CD4-positive, alpha-beta T cell treated with Interleukin-15 for 4 hours (primary cell): ENCODE measurements at places on chromosomes 5 and 9.

DNA sequence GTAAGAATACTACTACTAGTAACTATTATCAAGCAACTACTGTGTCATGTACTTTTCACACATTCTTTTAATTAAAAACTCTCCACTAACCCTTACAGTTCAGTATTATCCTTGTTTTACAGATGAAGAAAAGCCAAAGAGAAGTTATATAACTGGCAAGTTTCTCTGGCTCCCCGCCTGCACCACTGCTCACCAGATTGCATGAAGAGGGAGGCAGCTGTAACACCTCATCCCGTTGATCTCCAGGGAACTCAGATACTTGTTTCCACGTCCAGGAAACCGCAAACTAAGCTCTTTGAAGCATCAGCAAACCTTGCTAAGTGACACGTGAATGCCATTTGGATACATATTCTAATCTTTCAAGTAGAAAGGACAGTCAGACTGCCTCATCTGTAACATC lies 70.3 kb downstream of the RIGI start:
- DNase-seq, result no peak

GRCh38 chr5:60535951-60536350 lies 164.0 kb downstream of the DEPDC1B start:
- no peak for DNase-seq

- DNase-seq, result no peak
Observed at GRCh38 chr5:158429564-158429963, 570.6 kb upstream of the CLINT1 start.

GRCh38 chr5:117731446-117731845 lies 1156.8 kb upstream of the SEMA6A start:
- DNase-seq, result no peak

GRCh38 chr9:135692410-135692809 lies 6.9 kb downstream of the SOHLH1 start:
- no peak for DNase-seq

DNA sequence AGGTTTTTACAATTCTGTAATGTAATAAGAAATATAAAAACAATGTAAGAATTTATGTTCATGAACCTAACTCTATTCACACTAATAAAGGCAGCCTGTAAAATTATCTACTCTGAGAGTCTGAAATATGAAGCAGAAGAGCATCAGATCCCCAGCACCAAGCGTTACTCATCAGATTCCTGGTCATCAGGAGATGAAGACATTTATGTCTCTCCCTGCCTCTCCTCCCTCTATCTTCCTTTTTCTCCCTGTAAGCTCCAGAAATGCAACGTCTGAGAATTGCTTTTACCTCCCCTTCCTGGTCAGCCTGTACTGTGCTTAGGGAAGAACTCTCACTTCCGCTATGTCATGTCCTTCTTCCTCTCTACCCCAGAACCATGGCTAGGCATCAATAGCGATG lies 114.4 kb upstream of the SLIT3 start:
- no peak for DNase-seq

- DNase-seq, result peak; percentile 84
Observed at GRCh38 chr9:33458444-33458843, 11.1 kb upstream of the AQP3 start.

DNA sequence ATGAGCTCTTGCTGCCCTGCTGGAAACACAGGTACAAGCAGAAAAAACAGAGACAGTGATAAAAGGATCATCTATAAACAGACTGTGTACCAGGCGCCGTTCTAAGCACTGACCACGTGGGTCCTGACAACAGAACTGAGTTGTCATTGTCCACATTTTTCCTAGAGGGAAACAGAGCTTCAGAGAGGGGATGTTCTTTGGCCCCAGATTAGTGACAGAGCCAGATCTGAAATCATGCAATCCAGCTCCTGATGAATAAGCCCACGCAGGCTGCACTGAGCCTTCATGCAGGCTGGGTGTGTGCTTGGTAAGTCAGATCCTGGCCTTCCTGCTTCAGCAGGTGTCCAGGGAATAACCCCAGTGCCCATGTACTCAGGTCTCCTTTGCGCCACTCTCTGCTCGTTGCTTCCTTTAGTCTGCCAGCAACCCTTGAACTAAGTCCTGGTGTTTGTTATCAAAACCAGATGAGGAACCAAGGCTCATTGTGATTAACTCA lies 22.8 kb upstream of the TCF7 start:
- no peak for DNase-seq

GRCh38 chr5:17316970-17317459 lies 99.6 kb downstream of the BASP1 start:
- no peak for DNase-seq

DNA sequence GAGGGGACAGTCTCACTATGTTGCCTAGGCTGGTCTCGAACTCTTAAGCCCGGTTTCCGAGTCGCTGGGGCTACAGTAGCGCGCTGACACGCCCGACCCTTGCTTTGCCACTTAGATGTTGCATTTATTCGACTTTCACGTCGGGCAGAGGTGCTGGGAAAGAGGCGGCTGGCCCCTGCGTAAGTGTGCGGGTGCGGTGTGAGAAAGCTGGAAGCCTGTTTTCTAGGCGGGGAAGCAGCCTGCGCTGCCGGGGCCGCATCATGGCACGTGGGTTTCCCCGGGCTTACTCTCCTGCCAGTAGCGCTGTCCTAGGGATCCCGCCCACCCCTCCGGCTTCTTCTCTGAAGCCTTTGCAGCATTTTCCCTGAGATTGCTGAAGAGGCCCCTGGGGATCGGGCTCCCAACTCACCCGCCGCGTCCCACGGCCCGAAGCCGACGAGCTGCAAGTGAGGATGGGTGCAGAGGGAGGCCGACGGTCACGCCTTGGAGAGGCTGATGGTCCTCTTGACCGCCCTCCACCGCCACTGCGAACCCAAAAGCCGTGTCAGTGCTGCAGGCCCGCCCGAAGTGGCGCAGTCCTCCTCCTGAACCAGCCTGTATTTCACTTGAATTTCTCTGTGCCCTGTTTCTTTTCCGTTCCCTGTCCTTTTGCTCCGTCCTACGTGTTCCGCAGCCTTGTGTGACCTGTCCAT lies 5.8 kb upstream of the TRIM41 start:
- DNase-seq, result peak; percentile 61

GRCh38 chr5:137901011-137901817 lies 12.0 kb downstream of the PKD2L2 start:
- DNase-seq, result no peak

DNA sequence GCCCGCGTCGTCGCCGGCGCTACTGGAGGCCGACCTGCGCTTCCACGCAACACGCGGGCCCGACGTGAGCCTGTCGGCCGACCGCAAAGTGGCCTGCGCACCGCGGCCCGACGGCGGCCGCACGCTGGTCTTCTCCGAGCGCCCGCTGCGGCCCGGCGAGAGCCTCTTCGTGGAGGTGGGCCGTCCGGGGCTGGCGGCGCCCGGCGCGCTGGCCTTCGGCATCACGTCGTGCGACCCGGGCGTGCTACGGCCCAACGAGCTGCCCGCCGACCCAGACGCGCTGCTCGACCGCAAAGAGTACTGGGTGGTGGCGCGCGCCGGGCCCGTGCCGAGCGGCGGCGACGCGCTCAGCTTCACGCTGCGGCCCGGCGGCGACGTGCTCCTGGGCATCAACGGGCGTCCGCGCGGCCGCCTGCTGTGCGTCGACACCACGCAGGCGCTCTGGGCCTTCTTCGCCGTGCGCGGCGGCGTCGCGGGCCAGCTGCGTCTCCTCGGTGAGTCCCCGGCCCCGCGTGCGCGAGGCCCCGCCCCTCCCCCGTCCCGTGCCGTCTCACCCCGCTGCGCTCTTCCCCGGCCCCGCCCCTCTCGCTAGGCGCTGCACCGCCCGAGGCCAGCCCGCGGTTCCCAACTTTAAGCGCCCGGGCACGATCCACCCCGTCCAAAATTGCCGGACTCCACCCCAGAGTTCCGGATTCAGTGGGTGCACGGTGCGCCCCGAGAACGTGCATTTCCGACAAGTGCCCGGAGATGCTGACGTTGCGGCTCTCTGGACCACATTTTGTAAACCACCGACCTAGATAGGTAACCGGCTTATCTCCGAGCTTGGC lies 42.8 kb downstream of the NEURL1B start:
- DNase-seq, result peak; percentile 67

- no peak for DNase-seq
Observed at GRCh38 chr5:106727071-106727470, 943.7 kb downstream of the EFNA5 start.

DNA sequence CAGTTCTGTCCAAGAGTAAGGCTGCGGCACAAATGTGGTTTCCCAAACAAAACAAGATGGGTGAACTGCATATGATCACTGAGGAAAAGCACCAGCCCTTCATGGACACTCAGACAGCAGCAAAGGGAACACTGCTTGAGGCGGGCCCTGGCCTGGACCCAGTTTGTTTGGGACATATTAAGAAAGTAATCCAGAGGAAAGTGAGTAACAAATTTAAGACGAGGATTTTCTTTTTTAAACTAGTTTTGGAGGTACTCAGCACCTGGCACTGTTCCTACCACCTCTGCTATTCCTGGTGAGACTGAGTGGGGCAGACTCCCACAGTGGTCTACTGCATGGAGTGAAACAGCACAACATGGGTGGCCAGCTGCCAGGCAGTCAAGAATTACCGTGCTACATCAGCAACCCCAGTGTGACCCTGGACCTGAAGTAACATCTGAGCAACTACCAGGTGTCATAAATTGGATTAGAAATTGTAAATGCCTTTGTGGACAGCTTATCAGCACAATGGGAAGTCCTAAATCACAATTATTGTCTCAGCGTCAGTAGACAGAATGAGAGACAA lies 28.5 kb downstream of the P4HA2 start:
- no peak for DNase-seq

- DNase-seq, result no peak
Observed at GRCh38 chr9:133710661-133711427, 27.3 kb downstream of the SARDH start.

- no peak for DNase-seq
Observed at GRCh38 chr9:109966643-109967368, 186.8 kb downstream of the PALM2AKAP2 start.

DNA sequence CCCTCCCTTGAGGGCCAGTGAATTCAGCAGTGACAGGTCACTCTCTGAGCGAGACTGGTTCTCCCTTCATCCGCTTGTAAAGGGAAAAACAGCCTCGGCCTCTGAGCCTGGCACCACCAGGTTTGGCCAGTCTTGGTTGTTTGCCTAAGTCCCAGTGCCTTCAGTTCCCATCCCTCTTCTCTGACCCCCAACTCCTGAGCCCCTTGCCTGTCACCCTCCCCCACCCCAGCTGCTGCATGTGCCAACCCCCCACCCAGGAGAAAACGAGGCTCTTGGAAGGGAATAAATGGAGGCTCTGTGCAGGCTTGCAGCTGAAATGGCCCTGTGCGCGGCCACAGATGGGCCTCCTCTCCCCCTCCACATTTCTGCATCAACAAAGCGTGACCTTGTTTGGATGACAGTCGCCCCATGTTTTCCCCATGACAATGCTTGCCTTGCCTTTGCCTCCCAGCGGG lies 3.1 kb downstream of the URM1 start:
- DNase-seq, result no peak

GRCh38 chr5:88948746-88949600 lies 66.0 kb upstream of the MEF2C start:
- no peak for DNase-seq

DNA sequence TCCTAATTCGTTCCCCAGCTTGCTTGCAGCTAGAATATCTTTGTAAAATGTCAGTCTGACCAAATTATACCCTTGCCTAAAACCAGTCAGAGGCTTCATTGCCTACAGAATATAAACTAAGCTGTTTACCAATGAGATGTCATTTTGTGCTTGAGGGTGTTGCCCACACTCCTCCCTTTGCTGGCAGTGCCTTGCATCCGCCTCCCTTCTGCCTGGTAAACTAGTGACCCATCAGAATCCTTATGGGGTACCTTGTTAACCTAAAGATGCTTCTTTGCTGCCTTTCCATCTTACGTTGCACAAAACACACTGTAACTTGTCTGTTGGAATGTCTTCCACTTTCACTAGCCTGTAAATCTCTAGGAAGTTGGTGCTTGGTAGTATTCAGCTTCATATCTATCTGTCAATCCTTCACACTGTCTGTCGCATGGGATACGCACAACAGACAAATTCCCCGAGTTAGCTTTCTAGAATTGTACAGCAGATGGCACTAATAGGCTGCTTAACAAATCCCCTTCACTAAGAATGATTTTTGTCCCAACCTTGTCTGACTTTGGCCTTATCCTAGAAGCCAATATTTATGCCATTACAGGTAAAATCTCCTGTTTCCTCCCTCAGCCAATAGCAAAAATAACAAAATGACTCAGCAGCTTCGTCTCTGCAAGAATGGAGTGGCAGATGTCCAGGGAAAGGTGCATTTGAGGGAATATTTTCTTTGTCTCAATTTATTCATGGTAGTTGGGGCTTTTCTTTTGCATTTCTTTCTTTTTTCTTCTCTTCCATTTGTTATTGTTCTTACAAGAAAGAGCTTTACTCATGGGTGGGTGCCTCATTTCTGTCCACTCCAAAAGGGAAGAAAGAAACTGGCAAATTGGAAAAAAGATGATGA lies 3.0 kb downstream of the NUDT2 start:
- DNase-seq, result peak; percentile 15

- DNase-seq, result no peak
Observed at GRCh38 chr5:52767217-52767743, 20.4 kb upstream of the ITGA1 start.

DNA sequence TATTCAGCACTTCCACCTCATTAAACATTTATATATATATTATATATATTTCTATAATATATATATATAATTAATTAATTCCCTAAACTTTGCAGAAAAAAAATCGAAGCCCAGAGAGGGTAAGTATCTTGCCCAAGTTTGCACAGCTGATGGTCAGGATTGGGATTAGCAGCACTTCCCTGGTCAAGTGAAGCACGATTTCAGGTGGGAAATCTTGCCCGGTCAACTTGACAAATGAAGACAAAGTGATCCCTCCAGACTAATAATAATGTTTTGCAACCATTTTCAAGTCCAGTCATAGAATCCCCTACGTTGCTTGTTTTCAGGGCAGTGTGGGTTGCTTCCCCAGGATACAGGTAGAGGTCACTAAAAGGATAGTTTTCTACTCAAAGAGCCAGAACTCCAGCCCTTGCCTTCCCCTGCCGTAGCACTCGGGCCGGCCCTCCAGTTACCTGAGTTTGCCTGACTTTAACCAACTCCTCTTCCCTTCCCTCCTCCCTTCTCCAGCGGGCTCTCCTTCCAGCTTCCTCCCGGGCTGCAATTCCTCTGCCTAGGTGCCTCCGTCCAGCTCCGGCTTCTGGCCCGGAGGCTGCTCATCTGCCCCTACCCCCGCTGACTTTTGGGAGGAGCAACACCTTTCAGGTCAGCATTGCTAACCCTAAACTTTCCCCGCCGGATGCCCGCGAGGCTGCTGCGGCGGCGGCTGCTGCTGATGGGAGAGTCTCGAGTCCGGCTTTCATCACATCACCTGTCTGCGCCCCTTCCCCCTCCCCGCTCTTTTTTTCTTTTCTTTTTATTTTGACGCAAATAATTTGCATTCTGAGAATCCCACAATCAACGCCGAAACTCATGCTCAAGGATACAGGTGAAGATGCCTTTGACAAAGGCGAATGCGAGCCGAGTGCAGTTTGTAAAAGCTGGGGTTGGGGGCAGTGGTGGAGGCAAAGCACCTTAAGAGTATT lies 930 bp downstream of the PRLR start:
- no peak for DNase-seq

- no peak for DNase-seq
Observed at GRCh38 chr9:12723409-12724028, 30.3 kb downstream of the TYRP1 start.
